GM13976 (cell line): ENCODE measurements at places on chromosomes 7 and 10.

- DNase-seq, result peak; percentile 49
Measured at GRCh38 chr7:47852330-47853245, 95.7 kb downstream of the PKD1L1 start.

DNA sequence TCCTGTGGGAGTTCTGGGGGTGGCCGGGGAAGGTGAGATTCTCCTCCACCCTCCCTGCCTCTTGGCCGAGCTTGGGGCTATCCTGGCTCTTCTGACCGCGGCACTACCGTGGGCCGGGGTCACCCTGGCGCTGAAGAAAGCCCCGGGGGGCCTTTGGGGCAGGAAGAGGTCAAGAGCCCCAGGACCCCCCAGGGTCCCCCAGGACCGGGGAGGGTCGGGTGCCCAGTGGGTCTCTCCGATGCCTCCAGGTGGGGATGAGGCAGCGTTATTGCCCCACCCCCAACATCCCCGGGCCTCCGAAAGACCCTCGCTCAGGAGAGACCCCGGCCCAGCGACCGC lies 439 bp upstream of the KNDC1 start:
- DNase-seq, result no peak

DNA sequence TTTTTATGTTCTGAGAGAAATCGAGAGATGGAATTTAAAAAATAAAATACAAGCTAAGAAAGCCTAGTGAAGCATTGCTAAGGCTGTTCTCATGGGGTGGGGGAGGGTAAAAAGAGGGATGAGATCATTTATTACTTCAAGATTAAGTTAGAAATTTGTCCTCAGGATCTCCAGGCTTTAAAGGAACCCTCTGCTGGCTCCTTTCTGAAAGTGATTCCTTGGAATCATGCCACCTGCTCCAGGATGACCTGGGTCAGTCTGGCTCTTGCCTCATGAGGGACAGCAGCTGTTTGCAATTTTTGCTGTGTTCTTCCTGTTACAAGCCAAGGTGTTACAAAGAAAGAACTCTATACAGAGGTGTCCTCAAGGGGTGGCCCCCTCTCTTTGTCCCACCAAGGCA lies 69.8 kb downstream of the CDK1 start:
- DNase-seq, result no peak

- no peak for DNase-seq
Measured at GRCh38 chr10:133475425-133475734, 21.6 kb downstream of the SCART1 start.

- DNase-seq, result peak; percentile 72
Measured at GRCh38 chr7:44307301-44307900, 18.0 kb downstream of the CAMK2B start.

DNA sequence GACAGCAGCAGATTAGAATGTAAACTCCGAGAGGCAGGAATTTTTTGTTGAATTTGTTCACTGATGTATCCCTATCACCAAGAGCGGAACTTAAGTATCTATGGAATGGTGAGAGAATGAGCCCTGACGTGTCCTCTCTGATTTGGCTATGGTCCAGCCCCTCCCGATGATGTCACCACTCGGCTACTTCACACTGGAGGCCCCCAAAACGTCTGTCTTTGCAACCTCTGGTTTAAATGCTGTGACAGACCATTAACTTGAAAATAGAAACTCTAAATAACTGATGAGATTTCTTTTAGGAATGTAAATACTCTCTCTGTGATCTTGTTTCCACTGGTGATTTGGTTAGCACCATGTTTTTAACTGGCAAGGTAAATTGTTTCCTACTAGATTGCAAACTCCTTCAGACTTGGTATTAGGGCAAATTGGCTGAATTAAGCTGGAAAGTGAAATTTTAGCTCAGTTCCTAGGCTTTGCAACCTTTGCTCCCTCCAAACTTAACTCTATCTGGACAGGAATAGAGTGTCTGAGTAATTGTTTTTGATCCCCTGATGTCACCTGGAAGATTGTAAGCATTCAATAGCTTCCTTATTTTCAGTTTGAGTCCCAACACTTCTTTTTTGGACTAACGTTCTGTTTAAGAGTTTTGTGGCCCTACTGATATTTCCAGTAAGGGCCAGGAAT lies 19.1 kb downstream of the SLC16A12 start:
- DNase-seq, result no peak

- no peak for DNase-seq
Measured at GRCh38 chr10:111079241-111079760, 2.5 kb downstream of the ADRA2A start.

DNA sequence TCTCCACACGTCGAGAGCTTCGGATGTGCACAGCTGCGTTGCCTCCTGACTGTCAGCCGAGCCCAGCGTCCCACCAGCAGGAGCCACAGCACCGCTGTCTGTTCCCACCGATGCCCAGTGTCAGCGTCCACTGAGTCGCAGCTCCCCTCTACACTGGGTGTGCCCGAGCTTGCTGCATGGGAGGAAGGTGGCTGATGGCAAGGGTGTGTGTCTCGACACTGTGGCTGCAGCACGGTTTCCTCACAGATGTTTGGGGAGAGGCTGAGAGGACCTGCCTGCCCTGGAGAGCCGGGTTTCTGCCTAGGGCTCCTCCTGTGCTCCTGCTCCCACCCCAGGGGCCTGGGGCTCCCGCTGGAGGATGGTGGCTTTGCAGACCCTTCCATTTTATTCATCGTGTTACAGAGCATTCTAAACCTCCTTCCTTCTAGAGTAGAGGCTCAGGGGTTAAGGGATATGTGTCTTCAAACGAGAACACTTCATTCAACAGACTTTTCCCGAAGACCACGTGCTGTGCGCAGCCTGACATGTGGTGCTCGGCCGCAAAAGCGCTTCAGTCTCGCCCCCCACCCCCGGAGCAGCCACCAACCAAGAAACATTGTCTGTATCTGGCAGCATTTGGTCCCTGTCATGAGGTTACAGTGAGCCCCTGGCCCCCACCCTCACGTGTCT lies 384.8 kb downstream of the DNAJB6 start:
- DNase-seq, result no peak

DNA sequence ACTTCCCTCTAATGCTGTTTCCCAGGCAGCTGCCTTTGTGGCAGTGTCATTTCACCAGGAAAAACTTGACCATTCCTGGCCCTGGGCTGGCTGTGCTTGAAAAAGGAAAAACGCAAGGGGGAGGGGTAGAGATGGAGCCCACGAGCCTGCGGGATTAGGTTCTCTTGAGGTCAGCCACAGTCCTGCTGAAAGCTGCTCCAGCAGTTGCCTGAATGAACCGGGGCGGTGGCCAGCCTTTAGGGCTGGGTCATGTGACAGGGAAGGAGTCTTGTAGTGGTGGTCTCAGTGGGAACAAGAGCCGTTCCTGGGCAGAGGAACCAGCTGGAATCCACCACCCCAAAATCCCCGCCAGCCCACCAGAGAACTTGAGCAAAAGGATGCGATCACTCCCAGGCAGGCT lies 51.2 kb upstream of the LRRC4 start:
- no peak for DNase-seq

DNA sequence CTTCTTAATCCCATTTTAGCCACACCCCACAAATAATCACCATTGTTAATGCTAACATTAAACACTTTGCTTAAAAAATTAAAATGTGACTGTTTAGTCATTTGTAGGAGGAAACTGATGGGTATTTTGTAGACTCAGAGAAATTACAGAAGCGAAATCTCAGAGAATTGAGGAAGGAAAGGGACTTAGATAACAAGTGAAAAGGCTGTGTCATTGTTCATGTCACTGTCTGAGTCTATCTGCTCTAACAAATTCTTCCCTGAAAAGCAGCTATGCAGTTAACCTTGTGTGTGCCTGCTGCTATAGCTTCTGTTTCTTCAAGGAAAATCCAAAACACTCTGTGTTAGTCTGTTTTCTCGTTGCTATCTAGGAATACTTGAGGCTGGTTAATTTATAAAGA lies 40.9 kb upstream of the PLXDC2 start:
- DNase-seq, result no peak

DNA sequence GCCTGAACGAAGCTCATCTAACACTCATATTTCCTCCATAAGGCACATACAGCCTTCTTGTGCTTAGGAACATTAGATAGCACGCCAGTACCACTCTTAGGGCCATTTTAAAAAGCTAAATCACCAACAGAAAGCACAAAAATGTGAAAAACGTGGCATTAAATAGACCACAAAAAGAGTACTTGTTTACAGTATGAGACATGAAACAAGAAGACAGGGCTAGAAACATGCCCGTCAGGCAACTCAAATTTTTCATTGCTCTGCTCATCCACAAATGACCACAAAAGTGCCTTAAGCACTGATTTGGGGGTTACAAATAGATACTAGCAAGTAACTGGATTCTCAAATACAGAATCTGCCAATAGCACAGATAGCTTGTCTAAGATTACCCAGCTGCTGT lies 67.8 kb downstream of the ELMO1 start:
- DNase-seq, result no peak

DNA sequence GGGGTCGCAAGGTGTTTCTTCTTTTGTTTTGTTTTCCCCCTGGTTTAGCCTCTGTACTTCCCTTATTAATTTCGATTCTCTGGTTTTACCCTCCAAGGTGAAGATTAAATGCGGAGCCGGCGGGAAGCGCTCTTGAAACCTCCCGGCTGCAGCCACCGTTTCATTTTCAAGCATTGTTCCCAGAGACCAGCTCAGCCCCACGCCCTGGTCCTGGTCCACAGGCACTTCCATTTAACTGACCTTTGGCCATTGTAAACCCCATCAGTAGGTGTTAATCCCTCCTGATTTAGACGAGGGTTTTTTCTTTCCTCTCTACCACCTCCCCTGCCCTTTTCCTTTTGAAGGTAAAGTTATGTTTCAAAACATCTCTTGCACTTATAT lies 39.2 kb upstream of the ENO4 start:
- no peak for DNase-seq

GRCh38 chr10:124824507-124824906 lies 22.9 kb downstream of the ABRAXAS2 start:
- no peak for DNase-seq

DNA sequence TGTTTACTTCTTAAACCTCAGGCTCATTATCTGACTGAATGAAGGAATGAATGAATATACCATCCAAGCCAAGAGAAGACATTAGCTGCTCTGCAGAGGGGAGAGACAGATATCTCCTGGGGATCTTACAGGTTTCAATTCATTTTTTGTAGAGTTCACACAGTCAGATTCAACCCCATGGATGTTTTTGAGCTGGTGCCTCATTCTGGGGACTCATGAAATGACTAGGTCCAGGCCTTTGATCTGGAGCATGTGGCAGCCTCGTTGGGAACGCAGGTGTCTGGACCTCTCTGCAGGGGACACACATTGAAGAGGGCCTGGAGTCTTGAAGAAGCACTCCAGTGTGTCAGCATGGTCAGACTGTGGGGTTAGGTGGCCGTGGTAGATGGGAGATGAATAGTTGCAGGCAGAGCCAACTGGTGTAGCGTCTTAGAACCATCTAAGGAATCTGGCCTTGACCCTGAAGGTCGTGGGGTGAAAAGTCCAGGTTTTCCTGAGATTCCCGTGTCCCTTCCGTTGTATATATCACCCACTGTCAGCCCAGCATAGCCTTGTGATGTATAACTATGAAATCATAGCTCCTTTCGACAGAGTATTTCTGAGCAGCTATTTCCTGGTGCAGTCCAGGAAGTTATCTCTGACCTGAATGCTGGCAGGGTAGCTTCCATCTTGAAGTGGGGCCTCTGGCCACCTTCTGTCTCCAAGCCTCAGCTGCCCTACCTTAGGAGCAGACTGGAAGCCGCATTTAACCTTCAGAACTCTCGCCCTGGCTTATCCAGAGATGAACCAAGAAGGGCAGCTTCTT lies 22.3 kb downstream of the BTBD16 start:
- DNase-seq, result peak; percentile 43

GRCh38 chr7:64997927-64998391 lies 7.1 kb upstream of the ZNF117 start:
- no peak for DNase-seq

DNA sequence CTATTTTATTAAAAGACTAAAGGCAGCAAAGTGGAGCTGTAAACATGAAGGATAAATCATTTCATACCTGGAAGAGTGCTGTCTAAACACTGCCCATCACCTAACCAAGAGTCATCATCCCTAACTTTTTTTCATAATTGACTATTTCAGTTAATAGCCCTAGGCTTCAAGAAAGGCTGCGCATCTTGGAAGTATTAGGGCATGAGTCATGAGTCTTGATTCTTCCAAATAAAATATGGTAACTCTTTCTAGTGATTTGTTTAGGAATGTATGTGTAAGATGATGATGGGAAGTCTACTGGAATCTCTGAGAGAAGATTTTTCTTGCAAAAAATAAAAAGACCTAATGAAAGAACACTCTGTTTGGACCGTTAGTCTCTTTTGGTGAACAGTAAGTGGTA lies 207.7 kb upstream of the AHR start:
- DNase-seq, result no peak

- no peak for DNase-seq
Measured at GRCh38 chr7:42483886-42484285, 246.9 kb upstream of the GLI3 start.

DNA sequence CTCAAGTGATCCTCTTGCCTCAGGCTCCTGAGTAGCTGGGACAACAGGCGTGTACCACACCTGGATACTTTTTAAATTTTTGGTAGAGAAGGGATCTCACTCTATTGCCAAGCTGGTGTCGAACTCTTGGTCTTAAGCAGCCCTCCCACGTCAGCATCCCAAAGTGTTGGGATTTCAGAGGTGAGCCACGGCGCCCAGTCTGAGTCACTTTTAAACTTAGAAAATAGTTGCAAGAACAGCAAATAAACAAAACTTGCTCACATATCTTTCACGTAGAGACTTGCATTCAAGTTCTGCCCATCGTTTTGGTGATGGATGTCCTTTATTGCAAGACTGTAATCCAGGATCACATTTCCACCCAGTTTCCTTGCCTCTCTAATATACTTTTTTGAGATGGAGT lies 16.6 kb downstream of the GTF2I start:
- no peak for DNase-seq

GRCh38 chr7:17010637-17011300 lies 129.0 kb upstream of the AGR3 start:
- no peak for DNase-seq

- no peak for DNase-seq
Measured at GRCh38 chr10:59055045-59055444, 121.4 kb upstream of the PHYHIPL start.

DNA sequence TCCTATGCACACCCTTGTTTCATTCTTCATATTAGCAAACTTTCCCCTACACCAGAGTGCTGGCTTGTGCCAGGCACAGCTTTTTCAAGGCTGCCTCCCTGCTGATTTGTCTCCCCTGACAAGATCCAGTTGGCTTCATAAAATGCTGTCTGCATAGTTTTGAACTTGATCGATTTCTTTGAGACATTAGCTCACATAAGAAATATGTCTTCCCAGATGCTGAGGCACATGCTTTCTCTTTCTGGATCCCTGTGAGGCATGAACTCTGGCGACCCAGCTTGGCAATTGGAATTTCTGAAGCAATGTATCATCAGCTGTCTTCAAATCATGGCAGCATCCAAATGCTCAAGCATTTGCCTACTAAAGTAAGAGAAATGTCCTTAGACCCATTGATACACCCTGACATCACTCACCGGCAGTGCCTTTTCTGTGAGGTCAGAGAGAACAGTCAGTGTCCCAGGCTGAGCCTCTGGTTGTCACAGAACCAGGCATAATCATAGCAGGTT lies 616.4 kb upstream of the GHITM start:
- no peak for DNase-seq

- DNase-seq, result no peak
Measured at GRCh38 chr10:7792541-7792940, 4.6 kb downstream of the ATP5F1C start.
